Urinary bladder (tissue), 4 donors: ENCODE measurements at places on chromosomes 16 and 17.

DNA sequence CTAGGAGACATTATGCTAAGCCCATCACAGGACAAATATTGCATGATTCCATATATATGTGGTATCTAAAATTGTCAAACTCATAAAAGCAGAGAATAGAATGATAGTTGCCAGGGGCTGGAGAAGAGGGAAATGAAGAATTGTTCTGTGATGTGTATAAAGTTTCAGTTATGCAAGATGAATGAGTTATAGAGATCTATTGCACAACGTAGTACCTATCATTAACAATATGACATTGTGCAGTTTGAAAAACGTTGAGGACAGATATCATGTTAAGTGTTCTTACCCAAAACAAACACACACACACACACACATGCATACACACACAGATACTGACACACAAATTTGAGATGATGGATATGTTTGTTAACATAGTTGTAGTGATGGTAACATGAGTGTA, 871.6 kb upstream of the GOT2 start:
- no peak for DNase-seq

- DNase-seq, result no peak
These were observed 46.0 kb downstream of the TNRC6A start for GRCh38 chr16:24775455-24775854.

DNA sequence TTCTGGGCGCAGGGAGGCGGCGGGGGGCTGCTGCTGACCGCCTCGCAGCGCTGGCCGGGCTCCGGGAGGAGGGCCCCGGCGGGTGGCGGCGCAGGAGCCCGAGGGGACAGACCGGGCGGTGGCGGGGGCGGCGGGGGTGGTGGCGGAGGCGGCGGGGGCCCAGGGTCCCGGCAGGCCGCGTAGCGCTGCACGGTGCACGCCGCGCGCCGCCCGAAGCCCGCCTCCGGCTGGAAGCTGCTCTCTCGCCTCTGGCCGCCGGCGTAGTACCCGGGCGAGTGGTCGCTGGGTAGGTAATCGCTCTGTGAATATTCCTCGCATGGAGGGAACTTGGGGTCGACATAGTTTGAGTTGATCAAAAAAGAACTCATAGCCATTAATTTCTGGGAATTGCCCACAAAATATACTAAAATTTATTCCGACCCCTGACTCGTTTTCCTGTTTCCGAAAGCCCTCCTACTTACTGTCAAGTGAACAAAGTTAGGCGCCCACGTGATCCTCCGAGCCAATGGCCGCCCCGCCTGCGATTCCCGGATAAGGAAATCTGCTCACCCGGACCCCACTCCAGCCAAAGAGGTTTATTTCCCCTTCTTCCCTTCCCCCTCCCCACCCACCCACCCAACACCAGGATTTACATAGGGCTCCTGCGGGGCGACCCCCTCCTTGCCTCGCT, at the start of gene HOXB4:
TSS of gene HOXB4 (minus strand) at position 405 of the 670 bp plus-strand sequence. CDS start at position 374, 31 bp downstream.
- DNase-seq, result no peak

DNA sequence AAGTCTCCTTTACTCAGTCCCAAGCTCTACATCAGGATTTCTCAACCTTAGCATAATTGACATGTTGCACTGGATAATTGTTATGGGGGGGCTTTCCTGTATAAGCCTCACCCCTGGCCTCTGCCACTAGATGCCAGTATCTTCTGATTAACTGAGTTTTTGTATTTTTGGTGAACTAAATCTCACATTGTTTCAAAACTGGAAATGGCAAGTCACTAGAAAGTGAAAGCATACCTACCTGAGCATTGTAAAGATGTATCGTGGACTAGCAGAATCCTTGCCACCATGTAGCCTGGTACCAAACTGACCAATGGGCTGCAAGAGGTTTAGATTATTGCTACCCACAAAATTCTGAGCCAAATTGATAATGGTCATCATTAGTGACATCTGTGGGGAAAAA, 15.0 kb downstream of the TOP2A start:
- DNase-seq, result no peak

- no peak for DNase-seq
These were observed at the start of gene CDH8 for GRCh38 chr16:62036101-62036801. Gene CDH8 (minus strand): TSS chr16:62036438. CDS start chr16:62021403, 15,035 bp downstream.
